ENCODE measurements at places on chromosomes 6 and 20.

DNA sequence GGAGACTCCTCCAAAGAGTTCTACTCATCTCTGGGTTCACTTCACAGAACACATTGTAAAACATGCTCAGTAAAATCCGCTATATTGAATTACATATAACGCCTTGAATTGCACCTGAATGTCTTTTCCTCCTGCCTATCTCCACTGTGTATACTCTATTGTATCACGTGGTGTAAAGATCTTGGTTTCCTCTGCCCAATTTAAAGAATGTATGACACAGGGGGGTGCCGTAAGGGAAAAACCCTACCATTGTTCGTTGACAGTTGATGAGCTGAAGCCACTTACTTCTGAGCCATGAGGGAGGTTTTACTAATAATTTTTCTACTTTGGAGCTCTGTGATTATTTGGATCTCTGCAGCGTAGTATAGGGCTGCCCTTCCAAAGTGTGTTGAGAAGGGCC lies 6.0 kb downstream of the ASF1A start:
- no peak for DNase-seq

GRCh38 chr6:2782825-2783187 lies 17.6 kb downstream of the WRNIP1 start:
- DNase-seq = no peak

DNA sequence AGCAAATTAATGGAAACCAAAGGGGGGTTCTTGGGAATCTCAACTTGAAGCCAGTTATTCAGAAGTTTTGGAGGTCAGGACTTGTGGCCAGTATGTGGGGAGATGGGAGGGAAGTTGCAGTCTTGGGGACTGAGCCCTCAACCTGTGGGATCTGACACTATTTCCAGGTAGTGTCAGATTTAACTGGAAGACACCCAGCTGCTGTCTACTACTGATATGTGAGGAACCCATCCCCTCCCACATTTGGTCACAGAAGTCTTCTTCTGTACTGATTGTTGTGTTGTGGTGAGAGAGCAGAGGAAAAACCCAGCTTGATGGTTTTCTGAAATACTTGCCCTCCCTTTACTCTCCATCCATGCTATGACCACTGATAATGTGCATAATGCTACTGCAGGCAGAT lies 134.0 kb downstream of the QRSL1 start:
- DNase-seq = no peak

- no peak for DNase-seq
Observed at GRCh38 chr20:5827098-5827853, 77.1 kb downstream of the SHLD1 start.

- DNase-seq = no peak
Observed at GRCh38 chr6:766625-767024, 73.7 kb upstream of the EXOC2 start.

DNA sequence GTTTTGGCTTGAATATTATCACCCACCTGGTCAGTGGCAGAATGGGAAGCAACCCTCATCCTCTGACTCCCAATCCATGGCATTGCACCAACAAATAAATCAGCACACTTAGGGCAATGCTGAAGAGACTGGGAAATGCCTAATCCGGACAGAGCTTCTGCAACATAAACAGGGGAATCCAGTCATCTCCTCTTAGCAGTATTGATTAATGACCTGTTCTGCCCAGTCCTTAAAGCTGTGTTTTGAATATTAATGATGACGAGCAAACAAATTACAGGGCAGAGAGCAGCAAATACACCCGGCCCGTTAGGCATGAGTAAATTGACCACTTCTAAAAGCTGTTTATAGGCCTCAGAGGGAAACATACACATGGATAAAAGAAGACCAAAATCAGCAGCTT lies 77.0 kb upstream of the B3GAT2 start:
- no peak for DNase-seq

GRCh38 chr6:133890711-133891148 lies 1.8 kb downstream of the TCF21 start:
- no peak for DNase-seq

- no peak for DNase-seq
Observed at GRCh38 chr6:161056451-161056850, 64.9 kb downstream of the MAP3K4 start.

- DNase-seq = no peak
Observed at GRCh38 chr6:158066136-158066781, 84.6 kb downstream of the SYNJ2 start.

DNA sequence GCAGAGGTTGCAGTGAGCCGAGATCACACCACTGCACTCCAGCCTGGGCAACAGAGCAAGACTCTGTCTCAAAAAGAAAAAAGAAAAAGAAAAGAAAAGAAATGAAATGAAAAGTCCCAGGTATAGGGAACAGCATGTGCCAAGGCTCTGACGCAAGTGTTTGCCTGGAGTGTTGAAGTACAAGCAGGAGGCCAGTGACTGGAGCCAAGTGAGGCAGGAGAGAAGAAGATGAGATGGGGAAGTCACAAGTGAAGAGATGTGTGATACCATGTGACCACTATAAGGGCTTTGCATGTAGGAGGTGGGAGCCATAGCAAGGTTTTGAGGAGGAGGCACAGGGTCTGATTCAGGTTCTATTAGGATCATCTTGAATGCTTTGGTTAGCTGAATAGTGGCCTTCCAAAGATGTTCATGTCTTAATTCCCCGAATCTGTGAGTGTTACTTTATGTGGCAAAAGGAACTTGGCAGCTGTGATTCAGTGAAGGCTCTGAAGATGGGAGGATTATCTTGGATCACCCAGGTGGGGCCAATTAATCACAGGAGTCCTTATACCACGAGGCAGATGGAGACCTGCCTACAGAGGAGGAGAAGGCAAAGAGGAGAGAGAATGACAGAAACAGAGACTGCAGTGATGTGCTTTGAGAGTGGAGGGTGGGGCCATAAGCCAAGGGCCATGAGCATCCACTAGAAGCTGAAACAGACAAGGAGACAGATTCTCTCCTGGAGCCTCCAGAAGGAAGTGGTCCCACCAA lies 91.1 kb upstream of the PTPN1 start:
- no peak for DNase-seq

- DNase-seq = no peak
Observed at GRCh38 chr6:44956396-44956795, 371.7 kb upstream of the RUNX2 start.

DNA sequence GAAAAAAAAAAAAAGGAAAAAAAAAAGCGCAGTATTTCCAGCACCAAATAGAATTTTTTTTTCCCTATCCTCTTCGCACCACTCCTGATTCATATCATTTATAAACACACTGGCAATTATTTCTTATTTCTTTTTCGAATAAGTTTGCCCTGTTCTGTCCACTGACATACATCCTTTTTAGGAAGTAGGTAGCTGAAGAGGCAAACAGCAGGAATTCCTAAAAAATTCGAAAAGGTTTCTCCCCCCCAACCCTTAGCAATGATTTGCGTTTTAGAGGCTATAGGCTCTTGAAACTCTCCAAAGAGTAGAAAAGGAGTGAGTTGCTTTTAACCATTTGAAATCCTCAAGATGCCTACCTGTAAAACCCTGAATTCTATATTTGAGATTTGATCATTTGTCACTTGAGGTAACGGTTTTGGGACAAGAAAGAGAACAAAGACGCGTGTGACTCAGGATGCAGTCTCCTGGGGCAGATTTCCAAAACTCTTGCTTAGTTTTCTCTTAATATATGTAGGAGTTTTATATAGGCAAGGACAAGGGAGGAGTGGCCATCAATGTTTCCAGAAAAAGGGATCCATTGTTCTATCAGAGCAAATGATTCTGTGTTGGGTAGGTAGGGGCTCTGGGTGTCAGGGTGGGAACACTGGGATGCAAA lies 531 bp upstream of the CCN2 start:
- DNase-seq = no peak

DNA sequence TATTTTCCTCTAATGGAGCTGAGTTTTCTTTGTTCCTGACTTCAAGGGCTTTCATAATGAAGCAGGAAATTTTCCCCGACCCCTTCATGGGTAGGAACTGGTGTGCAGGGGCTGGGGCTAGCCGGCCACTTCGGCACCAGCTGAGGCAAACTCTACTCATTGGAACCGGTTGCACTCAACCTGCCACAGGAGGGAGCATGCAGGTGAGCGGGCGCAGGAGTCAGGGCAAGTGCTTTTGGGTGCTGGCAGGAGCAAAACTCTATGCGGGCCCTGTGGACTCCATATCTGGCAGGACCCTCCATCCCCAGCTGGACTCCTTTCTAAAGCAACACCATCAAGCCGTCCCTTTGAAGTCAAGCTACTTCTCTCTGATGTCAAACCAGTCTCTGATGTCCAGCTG lies 244.2 kb downstream of the EPM2A start:
- DNase-seq = no peak

DNA sequence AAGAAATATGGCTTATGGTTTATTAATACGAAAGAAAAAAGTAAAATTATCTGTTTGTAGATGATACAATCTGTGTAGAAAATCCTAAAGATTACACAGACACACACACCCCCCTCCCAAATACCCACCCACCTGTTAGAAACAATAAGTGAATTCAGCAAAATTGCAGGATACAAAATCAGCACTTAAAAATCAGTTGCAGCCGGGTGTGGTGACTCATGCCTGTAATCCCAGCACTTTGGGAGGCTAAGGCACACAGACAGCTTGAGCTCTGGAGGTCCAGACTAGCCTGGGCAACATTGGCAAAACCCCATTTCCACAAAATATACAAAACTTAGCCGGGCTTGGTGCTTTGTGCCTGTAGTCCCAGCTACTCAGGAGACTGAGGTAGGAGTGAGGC lies 42.3 kb downstream of the NINL start:
- DNase-seq = no peak

- no peak for DNase-seq
Observed at GRCh38 chr20:20014659-20015058, 2.5 kb upstream of the NAA20 start.

- no peak for DNase-seq
Observed at GRCh38 chr6:122735582-122735981, 43.9 kb upstream of the FABP7 start.

DNA sequence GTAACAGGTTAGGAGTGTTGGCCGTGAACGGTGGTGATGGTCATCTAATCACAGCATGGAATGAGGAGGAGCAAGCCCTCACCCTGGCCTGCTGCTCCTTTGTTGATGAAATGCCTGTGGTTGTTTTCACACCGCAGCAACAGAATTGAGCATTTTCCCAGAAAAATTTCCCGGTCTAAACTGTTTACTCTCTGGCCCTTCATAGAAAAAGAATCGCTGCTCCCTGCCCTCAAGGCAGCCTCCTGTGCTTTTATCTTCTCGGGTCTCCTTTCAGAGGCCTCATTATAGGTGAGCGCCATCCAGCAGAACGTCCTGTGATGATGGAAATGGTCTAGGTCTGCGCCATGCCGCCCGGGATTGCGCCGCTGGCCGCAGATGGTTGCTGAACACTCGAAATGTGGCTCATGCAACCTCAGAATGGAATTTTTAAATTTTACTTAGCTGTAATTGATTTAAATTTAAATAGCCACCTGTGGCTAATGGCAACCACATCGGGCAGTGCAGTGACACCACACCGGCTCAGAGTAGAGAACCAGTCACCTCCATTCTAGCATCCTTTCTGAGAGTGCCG lies 30.2 kb downstream of the PHACTR3 start:
- DNase-seq = no peak

Data from memory B cell (primary cell).